ENCODE measurements at places on chromosomes 12 and 14.

DNA sequence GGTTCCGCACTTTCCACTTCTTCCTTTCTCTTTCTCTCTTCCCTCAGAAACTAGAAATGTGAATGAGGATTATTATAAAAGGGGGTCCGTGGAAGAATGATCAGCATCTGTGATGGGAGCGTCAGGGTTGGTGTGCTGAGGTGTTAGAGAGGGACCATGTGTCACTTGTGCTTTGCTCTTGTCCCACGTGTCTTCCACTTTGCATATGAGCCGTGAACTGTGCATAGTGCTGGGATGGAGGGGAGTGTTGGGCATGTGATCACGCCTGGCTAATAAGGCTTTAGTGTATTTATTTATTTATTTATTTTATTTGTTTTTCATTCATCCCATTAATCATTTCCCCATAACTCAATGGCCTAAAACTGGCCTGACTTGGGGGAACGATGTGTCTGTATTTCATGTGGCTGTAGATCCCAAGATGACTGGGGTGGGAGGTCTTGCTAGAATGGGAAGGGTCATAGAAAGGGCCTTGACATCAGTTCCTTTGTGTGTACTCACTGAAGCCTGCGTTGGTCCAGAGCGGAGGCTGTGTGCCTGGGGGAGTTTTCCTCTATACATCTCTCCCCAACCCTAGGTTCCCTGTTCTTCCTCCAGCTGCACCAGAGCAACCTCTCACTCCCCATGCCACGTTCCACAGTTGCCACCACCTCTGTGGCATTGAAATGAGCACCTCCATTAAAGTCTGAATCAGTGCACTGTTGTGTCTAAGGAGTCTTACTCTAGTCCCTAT is 4.6 kb upstream of the ATN1 start:
- DNase-seq = no peak

GRCh38 chr12:116144384-116144783 is 133.1 kb downstream of the MED13L start:
- DNase-seq = no peak

DNA sequence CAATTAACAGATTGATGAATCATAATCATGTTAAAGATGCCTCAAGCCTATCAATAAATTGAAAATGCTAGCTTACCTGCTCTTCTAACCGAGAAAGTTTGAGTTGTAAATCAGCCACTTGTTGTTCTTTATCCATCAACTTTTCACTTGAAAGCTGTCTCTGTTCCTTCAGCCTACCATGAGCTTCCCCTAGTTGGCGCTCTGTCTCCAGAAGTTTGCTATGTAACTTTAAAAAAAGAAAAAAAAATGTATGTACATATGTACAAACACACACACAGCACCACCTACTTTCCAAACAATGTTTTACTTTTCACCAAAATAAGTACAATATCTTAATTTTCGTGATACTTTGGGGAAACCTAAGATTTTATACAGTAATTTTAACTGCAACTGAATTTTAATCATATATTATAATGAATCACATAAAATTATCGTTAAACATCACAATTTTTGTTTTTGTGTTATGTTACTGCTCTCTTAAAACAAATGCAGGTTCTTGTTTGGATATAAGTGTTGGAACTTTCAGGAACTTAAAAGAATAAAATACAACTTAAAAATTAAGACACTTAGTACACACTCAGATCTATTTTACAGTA is 101.2 kb downstream of the EEA1 start:
- DNase-seq = no peak

GRCh38 chr14:90418053-90418452 is 21.2 kb downstream of the CALM1 start:
- no peak for DNase-seq

DNA sequence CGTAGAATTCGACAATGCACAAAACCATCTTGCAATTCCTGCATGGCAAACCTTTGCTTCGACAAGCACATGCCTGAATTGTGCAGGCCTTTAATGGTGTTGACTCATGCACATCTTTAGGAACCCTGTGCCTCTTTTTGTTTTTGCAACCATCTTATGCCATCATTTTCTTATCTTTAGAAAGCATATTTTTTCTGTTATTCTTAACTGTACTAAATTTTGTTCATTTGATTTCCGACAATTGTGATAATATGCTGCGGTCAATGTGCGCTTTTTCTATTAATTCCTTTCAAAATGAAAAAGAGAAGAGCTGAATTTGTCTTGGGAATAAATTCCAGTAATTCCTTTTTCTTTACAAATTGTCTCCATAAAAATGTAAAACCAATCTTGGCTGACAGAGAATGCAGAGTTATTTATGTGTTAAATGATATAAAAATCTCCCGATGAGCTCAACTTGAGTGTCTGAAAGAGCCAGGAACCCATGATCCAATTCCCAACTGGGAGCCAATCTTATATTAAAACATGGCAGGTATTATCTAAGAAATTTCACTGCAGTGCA is 20.1 kb upstream of the CDK17 start:
- DNase-seq = no peak

DNA sequence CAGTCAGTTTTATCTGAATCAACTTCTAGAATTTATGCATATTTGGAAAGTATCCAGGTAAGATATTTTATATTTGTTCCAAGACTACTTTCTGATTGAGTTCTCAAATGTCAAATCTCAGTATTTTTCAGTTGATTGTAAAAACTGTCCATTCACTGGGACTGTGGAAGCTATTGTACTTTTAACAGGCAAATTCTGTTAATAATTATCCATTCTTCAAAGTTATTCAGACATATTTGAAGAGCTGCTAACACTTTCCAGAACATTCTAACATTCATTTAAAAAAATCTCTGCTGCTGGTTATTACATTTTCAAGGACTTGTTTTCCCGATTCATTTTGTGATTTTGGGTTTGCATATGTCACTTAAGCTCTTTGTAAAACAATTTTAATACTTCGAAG is 59.7 kb downstream of the PIK3C2G start:
- no peak for DNase-seq

DNA sequence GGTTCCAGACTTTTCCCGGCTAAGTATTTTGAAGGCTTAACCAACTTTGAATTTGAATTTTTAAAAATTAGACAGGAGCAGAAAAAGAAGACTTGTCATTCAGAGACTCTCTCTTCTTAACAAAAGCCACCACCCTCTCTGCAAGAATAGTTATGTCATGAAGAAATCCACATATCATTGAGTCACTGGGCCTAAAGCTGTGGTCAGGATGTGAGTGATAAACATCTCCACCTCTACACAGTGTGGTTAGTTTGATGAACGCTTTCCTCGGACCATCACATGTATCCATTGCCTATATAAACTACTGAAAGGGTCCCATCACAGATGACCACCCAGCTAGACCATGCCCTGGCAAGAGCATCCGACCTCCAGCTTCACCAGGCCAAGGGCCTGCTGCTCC is 226.1 kb downstream of the KSR2 start:
- DNase-seq = no peak

- DNase-seq = no peak
Observed at GRCh38 chr14:22848351-22849164, 12.2 kb downstream of the MMP14 start.

GRCh38 chr12:48092611-48093010 is 13.3 kb downstream of the SENP1 start:
- no peak for DNase-seq

GRCh38 chr12:80443974-80444666 is at the start of gene PTPRQ:
TSS of gene PTPRQ (plus strand) at chr12:80444235. CDS start at chr12:80444346, 111 bp downstream.
- no peak for DNase-seq

GRCh38 chr14:28901631-28902030 is 135.0 kb downstream of the FOXG1 start:
- DNase-seq = no peak

DNA sequence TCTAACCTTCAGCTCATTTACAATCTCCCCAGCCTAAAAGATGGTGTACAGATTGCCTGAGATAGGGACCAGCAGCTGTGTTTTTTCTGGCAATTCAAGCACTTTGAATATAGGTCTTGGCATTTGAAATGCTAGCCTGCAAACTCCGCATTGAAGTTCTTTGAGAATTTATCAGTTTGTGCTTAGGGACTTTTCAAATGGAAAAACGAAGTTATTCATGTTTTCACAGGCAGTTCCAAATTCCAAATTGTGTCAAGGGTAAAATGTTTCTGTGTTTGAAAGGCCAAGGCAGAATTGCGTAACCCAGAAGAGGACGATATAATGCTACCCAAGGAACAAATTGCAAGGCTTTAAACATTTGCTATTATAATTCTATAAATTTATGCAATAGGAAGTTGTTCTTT is 168.9 kb upstream of the RASSF8 start:
- DNase-seq = no peak

DNA sequence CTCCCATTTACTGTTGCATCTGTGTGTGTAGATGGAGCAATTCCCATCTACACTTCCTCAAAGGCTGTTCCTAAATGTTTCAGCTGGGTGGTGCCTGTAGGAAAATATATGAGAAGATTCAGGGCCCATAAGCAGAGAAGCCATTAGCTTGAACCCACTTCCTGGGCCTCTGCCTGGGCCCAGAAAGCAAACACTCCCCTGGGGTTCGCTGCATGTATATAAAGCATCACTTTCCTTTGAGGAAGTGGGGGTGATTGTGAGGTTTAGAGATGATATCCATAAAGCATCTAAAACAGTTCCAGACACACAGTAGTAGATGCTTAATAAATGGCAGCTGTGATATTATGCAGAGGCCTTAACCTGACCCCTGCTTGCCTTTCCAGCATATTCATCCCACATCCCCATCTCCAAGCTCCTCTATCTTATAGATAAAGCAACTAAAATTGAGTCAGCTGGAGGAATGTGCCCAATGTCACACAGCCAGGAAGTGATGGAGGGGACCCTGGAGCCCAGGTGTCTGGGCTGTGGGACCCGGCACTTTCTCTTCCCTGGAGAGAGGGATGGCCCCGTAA is 280.0 kb upstream of the CRY1 start:
- DNase-seq = no peak

DNA sequence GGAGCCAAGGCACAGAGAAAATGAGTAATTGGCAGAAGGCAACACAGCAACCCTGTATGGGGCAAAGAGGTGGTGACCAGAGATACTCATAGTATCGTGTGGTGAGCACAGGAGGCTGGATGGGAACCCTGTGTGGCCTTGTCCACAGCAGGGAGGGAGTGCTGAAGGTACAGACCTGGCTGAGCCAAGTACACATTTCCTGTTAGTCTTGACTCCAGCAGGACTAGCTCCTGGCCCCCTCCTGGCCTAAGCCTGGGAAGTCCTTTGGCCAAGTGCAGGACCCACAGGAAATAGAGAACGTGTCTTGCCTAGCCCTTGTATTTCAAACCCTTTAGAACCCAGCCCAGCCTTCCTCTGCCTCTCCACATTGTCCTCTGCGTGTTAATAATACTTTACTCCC is 289.8 kb upstream of the PWP1 start:
- DNase-seq = peak; percentile 21

DNA sequence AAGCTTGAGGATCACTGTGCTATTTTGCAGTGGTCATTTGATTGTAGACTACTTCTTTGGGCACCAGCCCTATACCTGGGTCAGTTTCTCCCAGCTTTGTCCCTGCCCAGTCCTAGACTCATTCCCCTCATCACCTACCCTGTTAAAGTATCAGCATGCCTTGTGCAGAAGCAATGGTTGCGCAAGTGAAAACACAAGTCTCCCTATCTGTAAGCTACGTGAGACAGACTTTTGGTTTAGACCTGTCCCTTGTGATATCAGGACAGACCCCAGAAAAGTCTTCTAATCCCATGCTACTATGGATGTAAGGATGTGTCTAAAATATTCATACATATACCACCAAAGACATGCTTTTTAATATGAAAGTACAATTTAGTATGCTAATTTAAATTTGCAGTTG is 88.8 kb upstream of the ATP2B1 start:
- no peak for DNase-seq

DNA sequence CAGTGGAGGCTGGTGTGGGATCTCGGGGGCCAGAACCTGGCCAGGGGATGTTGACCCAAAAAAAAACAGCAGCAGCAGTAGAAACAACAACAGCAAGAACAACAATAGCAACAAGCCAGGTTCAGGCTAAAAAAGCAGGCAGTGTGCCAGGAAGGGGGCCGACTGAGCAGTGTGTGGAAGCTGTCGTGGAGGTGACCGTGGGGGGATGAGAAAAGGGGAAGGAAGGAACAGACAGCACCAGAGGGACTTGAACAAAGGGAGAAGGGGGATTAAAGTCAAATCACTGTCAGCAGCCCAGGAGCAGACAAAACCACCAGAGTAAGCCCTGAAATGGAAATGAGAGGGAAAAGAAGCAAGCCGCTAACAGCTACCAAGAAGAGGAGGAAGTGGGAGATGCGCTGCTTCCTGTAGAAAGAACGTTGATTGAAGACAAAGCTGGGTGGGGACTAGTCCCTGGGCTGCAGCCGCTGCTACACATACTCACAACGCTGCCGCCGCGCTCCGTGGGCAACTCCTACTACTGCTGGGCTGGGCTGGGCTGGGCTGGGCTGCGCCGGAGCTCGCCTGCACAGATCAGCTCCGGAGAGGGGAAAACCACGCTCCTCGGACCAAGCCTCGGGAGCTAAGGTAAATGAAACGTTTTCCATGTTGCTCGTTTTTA is at the start of gene GNG2:
Gene GNG2, plus strand, starts transcription at position 449 of the 661 bp plus-strand sequence. CDS start 90,067 bp downstream, outside the sequence.
- peak; percentile 76 for DNase-seq

GRCh38 chr14:61417883-61418455 is 96.6 kb downstream of the PRKCH start:
- DNase-seq = no peak

DNA sequence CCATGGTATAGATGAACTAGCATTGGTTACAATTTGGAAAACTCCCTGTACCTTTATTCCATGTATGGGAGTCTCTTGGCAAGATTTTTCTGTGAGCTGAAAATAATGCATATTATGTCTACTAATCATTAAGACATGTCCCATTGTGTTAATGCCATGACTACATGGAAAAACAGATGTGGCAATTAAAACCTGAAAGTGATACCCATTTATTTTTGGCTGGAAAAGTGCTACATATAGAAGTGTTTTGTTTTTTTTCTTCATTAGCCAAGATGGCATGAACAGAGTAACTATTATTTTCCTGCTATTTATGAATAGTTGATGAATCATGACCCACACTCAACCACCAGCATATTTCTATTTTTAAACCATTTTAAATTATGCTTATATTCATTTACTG is 58.2 kb downstream of the ALG10B start:
- no peak for DNase-seq

DNA sequence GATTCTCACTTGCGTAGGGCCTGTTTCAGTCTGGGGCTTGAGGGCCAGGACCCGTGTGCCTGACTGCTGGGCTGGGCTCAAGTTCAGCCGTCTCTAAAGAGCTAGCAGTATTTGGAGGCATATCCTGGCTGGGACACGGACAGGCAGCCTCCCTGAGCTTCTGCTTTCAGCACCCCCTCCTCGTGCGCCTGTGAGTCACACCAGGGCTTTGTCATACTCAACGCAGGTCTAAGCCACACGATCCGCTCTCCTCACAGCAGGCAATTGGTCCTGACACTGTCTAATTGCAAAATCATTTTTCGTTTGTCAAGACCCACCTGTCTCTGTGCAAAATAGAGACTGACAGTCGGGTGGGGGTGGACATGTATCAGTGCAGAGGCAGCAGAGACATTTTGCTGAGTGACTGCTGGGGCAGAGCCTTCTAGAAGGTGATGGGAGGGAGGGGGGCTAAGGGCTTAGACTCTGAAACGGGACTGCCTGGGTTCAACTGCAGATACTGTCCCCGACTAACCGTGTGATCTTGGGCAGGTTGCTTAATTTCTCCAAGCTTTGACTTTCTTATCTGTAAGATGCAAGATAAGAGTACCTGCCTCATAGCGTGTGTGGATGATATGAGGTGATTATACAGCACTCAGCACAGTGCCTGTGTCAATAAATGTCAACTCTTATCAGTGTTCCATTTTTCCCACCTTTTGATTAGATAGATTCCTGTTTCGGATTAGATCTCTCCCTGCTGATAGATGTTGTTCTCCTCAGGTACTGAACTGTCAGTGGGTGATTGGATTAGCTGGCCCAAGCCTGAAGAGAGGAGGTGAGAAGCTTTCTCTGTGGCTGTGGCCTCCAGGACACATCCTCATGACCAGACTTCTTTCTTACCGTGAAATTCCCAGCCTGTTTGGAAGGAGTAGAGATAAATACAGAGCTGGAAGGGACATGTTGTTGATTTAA is 53.1 kb downstream of the KCNA1 start:
- no peak for DNase-seq

Data from NCI-H187 treated with DMSO at 0.1 percent for 48 hours (cell line).